ENCODE measurements at places on chromosomes 1 and 21.

GRCh38 chr1:119250299-119250698 is 109.8 kb upstream of the WARS2 start:
- no peak for DNase-seq

DNA sequence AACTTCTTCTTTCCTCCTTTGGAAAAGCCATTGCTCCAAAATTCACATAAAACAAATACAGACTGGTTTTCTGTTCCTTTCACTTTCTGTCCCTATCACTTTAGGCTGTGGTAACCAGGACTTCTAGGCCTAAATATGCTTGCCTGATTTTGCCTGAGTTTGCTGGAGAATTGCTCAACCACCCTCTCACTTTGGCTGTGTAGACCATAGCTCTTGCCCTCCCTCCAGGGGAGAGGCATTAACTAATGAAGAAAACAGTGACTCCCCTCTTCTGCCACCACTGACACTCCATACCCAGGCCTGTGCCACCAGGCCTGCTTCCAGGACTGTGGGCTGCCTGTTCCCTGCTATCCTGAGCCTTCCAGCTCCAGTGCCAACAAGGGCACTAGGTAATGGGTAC is 163.5 kb downstream of the TOMM20 start:
- DNase-seq, result no peak

- DNase-seq, result no peak
Measured at GRCh38 chr1:5764959-5765358, 227.3 kb downstream of the NPHP4 start.

GRCh38 chr1:167766538-167766937 is 44.8 kb downstream of the MPZL1 start:
- no peak for DNase-seq

DNA sequence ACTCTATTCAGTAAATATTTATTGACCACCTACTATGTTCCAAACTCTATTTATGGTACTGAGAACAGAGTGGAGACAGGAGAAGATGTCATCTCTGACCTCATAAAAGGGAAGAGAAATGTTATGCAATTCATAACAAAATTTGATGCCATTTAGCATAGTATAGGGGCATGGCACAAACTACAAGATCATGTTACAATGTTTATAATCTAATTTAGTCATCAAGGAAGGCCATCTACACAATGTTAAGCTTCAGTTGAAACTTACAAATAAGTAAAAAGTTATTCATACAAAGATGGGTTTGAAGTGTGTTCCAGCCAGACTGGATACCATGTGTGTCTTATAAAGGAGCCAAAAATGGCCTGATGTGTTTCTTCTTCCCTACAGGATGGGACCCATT is 146.8 kb upstream of the CHRM3 start:
- DNase-seq, result no peak

DNA sequence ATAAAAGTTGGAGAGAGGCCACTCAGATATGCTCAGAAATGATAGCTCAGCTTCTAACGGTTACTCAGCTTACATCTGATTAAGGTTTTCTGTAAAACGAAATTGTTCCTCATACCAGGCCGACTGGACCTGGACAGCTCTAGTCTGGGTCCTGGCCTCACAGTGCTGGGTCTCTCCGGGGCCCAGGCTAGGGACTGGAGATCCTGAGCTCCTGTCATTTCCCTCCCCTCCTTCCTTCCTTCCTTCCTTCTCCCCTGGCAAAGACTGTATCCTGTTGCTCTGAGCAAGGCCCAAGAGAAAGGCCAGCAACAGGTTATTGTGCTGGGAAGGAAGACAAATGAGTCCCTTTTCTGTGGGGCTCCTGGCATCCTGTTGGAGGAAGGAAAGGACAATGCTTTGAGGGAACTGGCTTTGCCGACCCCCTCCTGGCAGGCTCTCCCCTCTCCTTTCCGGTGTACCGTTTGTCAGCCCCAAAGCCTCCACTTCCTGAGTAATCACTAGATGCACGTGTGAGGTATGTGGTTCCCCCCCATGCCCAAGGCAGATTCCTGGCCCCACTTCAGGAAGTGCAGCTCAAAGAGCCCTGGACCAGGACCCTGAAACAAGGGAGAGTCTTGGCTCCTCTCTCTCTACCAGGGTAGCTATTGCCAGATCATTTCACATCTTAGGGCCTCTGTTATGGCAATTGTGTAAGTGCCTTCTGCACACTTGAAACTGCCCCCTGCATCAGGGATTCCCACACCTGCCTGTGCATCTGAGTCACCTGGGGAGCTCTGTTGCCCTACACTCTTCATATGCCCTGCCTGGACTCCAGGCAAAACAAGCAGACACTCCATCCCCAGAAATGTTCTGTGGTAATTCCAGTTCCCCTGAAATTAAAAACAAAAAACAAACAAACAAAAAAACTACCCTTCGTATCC is 212.7 kb upstream of the FGGY start:
- DNase-seq, result no peak

- DNase-seq, result no peak
Measured at GRCh38 chr21:34091607-34092006, 18.2 kb downstream of the MRPS6 start.

Data from kidney glomerular epithelial cell (primary cell).